ENCODE measurements at places on chromosomes 2 and 18. TPM values are rescaled to one million over a fixed set of nuclear protein-coding genes. Genes with fewer than 3 reads are reported as not detected.

Gene YES1
- polyA plus RNA-seq = 23.3 TPM

GRCh38 chr2:235910067-235910466 lies 258.1 kb downstream of the GBX2 start:
- no peak for DNase-seq

- DNase-seq = no peak
Observed at GRCh38 chr2:238096311-238097011, 3.7 kb upstream of the ESPNL start.

Gene CDKL4
- polyA plus RNA-seq = not detected

- DNase-seq = no peak
Observed at GRCh38 chr2:224946895-224947294, 95.4 kb downstream of the DOCK10 start.

Gene PSTPIP2
- 12.6 TPM for polyA plus RNA-seq

Gene TOGARAM2
- polyA plus RNA-seq = 0.42 TPM

- no peak for DNase-seq
Observed at GRCh38 chr2:223720367-223720766, 117.0 kb downstream of the AP1S3 start.

DNA sequence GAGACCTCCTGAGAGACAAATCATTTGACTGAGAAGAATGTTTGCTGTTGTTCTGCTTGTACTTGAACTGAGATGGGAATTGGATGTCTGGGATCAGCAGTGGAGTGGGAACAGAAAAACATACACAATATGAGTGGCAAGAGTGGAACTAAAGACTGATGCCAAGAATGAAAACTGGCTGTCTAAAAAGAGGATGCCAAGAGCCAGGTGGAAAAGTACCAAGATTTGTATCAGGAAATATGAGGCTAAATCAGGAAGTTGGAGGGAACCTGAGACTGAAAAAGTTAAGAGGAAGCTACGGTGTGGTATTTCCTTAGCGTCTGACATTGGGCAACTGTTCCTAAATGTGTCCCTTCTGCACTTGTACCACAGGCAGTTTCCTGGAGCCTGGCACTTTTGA lies 440.9 kb upstream of the CELF4 start:
- no peak for DNase-seq

- no peak for DNase-seq
Observed at GRCh38 chr18:58359218-58359617, 269.7 kb downstream of the ALPK2 start.

DNA sequence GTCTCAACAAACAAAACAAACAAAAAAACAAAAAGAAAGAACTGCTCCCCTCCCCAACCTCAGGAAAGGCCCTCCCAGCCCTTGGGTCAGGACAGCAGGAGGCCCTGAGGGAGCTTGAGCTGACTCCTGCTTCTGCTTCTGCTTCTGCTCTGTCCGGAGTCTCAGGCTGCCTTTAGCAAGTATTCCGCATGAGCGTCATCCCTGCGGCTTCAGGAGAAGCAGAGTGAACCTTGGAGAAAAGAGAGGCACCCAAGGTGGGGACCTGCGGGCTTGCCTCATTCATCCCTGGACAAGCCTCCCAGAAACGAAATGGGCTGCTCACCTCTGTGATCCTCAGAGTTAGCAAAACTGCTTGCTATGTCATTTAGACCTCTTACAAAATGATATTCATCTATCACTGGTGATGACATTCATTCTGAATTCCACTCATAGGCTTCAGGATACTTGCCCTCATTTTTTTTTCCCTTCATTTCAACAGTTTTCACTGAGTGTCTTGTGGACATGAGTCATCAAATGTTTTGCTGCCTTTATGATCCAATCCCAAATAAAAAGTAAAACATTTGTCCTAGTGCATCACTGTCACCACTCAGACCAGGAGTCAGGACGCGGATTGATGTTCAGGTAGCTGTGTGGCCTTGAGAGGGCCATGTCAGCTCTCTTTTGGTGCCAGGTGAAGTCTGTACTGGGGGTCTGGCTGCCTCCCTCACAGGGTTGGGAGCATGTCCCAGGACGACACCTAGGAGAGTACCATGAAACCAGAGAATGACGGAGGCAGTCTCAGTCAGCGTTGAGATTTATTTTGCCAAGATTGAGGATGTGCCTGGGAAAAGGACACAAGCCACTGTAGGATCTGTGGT lies 51.7 kb downstream of the IMPA2 start:
- DNase-seq = no peak

- no peak for DNase-seq
Observed at GRCh38 chr18:63192126-63192884, 127.3 kb downstream of the BCL2 start.

Gene ALK
- polyA plus RNA-seq = not detected

Gene CYP27A1
- 31.0 TPM for polyA plus RNA-seq

Gene TP53I3
- polyA plus RNA-seq = 55.2 TPM

DNA sequence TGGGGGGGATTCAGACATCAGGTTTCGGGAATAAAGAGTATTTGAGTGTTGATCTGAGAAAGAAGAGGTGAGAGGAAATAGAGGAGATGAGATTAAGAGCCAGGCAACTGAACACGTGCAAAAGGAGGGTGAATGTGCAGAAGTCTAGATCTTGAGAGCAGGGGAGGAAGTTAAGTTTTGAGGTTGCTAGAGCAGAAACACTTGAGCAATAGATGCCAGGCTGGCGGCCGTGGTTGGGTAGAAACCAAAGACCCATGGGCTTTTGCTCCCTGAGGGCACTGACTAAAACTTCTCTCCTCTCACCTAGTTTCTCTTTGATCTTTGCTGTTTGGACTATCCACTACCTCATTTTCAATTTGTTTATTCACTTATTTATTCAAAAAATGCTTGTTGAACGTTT lies 116.0 kb downstream of the CDC42EP3 start:
- DNase-seq = no peak

DNA sequence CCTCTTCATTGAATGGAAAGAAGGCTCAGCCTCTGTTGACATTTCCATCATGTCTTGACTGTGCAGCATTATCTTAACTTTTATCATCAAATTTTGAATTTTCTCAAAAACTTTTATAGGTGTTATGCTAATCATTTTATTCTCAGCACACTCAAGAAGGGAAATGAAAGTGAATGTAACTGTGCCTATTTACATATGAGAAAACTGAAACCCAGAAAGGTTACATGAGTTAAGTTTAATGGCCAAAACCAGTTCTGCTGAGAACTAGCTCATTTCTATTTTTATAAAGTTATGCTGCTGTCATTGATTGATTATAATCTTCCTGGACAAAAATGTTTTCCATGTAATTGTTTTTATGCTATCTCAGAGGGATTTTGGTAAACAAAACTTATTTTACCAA lies 618.8 kb upstream of the NRXN1 start:
- no peak for DNase-seq

GRCh38 chr2:127355407-127356008 lies 32.3 kb downstream of the MAP3K2 start:
- no peak for DNase-seq

Gene DNAJC5G
- polyA plus RNA-seq = not detected

All from AG04450 (cell line).